ENCODE measurements at places on chromosomes 3 and 15.

DNA sequence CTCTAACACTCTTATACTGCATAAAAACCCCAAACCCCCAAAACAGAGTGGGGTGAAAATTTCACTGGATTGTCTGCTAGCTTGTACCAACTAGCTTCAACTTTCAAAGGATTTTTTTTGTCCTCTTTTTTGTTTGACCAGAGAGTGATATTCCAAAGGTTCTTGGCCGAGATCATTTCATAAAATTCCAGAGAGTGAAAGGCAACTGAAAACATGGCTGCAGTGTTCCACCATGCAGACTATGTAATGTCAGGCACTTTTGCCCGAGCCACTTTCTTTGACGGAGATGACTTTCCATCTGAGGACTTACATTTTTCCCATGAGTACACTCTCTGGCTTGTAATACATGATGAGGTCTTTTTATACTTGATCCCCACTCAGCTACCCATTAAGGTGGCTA is 107.5 kb downstream of the TIGIT start:
- no peak for DNase-seq

DNA sequence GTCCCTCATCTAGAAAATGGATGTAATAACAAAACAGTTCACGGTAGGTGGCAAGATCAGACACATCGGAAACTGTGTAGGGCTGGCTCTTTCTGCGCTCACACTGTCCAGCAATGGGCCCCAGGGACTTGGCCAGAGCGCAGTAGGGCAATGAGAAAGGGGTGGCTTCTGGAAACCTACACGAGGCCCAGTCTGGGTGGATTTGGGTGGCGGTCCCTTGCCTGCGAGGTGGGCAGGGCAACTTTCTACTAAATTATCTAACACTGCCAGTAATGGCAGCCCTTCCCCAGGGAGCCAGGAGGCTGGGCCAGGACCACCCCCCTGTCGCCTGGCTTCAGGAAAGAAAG is 2.1 kb upstream of the TNK2 start:
- no peak for DNase-seq

DNA sequence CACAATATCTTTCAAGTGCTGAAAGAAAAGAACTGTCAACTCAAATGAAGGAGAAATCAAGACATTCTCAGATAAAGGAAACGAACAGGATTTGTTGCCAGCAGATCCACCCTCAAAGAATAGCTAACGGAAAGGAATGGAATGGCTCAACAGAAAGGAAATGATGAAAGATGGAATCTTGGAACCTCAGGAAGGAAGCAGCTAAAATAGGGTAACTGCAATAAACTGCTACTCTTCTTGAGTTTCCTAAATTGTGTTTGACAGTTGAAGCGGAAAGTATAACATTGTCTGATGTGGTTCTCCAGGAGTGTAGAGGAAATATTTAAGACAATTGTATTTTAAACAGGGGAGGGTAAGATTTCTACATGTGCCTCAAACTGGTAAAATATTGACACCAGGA is 22.0 kb downstream of the PRR23E start:
- no peak for DNase-seq

DNA sequence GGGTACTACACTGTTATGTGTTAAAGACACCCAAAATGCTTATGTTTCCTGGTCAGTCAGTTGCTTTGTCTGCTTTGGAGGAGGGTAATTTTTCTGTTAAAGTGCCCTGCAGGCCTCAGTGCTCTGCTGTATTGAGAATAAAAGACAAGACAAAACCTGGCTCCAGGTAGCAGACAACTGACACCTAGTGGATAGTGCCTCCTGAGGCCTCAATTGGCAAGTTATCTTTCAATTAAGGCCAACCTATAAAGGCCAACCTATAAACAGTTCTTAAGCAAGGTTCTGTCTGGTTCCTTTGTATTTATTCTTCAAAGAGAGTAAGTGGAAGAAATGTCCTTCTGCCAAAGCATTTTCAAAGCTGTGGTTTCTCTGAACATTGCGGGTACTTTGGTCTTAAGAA is 773.8 kb downstream of the MECOM start:
- no peak for DNase-seq

DNA sequence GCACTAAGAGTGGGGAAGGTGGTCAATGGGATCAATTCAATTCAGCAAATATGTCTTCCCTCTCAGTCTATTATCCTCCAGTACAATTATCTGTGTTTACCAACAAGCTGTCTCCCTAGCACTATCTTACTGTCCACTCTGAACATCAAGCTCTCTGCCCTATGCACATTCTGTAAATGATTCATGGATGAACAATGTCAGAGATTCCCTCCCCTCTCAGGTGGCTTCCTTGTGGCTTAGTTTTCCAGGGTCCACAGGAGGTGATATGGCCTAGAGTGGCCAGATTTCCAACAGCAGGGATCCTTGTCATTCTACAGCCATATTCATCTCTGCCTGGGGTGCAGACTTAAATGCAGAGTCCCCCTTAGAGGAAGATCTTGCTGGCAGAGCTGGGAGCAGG is 225.1 kb downstream of the UACA start:
- no peak for DNase-seq

DNA sequence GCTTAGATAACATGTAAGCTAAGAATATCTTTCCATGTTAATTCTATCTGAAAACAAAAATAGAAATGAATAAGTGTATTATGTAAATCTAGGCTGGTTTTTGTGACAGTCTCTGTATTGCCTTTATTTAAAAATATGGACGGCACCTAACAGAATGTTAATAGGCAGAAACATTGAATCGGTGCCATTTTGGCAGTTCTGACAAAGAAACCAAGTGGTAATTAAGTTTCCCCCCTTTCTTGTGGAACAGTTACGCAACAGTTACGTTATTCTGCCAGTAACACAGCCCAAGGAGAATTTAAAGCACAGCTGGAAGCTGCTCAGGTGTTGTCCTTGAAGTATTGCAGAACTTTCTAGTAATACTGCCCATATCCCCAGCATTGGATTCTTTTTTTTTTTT is 21.5 kb downstream of the LARS2 start:
- no peak for DNase-seq

DNA sequence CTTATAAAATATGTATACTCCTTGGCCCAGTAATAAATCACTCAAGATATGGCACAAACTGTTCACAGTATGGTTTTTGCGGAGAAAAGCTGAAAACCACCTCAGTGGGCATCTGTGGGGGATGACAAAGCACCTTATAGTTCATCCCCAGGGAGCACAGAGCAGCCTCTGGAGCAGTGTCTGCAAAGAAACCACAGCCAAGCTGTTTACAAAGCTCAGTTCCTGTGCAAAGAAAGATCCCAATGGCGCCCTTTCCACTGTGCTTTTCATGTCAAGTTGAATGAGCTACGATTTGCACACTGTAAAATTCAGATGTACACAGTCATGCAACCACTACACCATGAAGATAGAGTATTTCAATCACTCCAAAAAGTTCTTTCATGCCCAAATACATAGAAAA is 2.5 kb upstream of the EFCC1 start:
- no peak for DNase-seq

Data from NT2/D1 (cell line).